ENCODE measurements at places on chromosomes 16 and 17.

- DNase-seq = no peak
These were observed 2.8 kb downstream of the CAPN15 start for GRCh38 chr16:530111-530817.

GRCh38 chr17:55458978-55459377 lies 37.3 kb upstream of the MMD start:
- DNase-seq = peak; percentile 65

DNA sequence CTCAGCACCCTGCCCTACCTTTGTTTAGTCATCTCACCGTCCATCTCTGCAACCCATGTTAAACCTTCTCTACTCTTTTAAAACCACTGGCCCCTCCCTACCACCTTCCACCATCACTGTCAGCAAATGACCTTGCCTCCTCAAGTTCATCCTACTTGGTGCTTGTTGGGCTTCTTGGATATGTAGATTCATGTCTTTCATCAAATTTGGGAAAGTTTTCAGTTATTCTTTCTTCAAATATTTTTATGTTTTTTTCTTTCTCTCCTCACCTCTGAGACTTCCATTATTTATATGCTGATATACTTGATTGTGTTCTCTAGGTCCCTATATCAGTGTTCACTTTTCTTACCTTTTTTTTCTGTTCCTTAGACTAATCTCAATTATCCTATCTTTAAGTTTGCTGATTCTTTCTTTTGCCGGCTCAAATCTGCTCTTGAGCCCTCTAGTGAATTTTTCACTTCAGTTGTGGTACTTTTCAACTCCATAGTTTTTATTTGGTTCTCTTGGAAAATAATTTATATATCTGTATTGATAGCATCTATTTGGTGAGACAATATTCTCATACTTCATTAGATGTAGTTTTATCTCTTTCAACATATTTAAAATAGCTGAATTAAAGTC lies 28.7 kb upstream of the ALDH3A2 start:
- no peak for DNase-seq

- DNase-seq = no peak
These were observed 56.6 kb downstream of the OR1D5 start for GRCh38 chr17:3006801-3007200.

Measured in choroid plexus epithelial cell (primary cell).